ENCODE measurements at places on chromosomes 4 and X.
A peak's percentile ranks its signal among the peaks of the same experiment; 100 is the strongest.

DNA sequence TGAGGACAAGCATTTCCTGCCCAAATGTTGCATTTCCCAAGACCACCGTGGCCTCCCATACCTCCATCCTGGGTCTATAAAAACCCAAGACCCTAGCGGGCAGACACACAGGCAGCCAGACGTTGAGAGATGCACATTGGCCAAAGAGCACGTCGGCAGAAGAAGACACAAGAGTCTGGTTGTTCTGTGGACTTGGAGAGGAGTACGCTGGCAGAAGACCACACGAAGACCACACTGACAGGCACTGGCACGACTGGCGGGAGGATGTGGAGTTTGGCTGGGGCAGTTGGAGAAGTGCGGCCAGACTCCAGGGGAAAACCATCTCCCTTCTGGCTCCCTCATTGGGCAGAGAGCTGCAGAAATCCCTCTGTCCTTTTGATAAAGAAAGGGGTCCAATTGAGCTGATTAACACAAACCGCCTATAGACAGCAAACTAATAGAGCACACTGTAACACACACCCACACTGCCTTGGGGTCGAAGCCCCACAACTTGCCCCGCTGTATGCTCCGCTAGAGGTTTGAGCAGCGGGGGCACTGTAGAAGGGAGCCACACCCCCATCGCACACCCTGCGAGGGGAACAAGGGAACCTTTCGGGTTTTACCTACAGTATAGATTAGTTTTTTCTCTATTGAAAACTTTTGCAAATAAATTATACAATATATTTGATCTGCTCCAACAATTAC is 376.7 kb upstream of the KLHL4 start:
- DNase-seq, result no peak

GRCh38 chr4:25246680-25247611 is 13.1 kb downstream of the PI4K2B start:
- no peak for DNase-seq

- no peak for DNase-seq
These were observed 17.5 kb upstream of the ZNF41 start for GRCh38 chrX:47500554-47500953.

DNA sequence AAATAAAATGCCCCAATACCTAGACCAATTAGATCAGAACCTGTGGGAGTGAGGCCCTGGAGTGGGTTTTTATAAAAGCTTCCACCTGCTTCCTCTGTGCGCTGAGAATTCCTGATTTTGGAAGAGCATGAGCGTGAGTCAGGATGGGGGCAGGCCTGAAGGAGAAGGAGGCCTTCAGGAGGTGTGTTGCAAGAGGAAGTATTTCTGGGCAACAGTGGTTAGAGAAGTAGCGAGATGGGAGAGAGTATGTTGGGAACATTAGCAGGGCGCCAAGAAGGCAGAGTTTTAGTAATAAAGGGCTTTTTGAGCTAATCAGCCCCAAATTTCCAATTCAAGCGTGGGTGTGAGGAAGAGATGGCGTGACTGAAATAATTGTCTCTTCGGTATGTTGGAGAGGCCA is 349.8 kb downstream of the UNC5C start:
- DNase-seq, result no peak

DNA sequence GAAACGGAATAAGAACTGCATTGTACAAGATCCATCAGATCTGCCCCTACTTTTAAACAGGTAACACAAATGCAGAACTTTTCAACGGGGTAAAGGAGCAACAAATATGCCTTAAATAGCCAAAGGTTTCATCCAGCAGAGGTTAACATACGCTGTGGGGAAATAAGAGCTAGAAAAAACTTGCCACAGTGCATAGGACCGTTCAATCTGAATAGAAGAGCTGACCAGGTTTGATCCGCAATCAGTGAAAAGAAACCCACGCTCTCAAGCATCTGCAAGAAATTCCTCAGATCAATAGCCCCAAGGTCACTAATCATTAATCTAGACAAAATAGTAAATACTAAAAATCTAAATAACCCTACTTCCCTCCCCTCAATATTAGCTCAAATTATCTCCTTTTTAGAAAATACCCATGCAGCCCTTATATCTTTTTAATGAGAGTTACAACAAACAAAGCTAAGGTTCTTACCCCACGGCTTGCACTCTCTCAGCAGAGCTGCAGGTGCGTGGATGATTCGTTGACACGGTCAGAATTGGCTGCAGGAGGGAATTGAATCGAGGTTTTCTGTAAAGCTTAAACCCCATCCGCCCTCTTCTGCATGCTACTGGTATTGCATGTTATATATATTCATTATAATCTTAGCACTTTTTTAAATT is at the start of gene TLR10:
Gene TLR10, minus strand, starts transcription at position 539 of the 657 bp plus-strand sequence. CDS start 7,400 bp downstream, outside the sequence.
- peak; percentile 43 for DNase-seq

GRCh38 chrX:9102956-9103355 is 69.0 kb upstream of the FAM9B start:
- DNase-seq, result no peak

- peak; percentile 27 for DNase-seq
These were observed 819.2 kb downstream of the PCDH18 start for GRCh38 chr4:136713140-136713539.

DNA sequence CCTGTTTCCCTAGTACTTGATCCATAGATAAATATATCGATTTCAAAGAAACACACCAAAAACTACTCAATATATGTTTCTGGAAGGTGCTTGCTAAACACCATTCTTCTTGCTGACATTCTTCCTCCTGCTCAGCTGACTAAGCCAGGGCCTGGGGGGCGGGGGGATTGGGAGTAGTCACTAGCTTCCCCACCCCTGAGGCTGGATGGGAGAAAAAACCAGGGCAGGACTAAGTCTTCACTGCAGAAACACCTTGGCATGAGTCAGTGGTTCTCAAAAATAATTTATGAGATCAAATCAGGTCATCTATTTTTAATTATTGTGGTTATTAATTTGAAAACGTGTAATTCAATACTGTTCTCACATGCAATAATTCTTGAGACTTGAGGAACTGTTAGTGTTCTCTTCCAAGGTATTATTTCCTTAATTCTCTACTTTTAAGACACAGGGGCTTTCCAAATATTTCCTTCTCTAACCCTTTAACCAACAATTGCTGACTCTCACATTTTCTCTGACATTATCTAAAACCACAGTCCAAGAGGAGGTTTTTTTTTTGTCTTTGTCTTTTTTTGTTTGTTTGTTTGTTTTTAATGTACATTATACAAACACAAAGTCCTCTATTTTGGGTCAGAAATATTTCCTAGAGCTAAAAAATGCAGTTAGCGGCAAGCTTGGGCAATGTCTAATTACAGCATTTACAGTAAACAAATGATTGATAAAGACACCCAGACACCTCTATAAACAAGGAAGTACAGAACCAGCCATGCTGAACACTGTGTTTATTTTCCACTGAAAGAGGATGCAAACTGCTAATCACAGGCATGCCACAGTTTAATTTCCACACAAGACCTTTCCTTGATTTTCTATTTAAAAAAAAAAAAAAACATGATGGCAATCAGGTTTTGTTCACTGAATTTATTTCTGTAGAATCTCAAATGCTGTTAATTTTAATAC is 120.3 kb upstream of the USP9X start:
- DNase-seq, result peak; percentile 37

GRCh38 chr4:2006956-2007653 is 1.7 kb downstream of the NELFA start:
- no peak for DNase-seq

DNA sequence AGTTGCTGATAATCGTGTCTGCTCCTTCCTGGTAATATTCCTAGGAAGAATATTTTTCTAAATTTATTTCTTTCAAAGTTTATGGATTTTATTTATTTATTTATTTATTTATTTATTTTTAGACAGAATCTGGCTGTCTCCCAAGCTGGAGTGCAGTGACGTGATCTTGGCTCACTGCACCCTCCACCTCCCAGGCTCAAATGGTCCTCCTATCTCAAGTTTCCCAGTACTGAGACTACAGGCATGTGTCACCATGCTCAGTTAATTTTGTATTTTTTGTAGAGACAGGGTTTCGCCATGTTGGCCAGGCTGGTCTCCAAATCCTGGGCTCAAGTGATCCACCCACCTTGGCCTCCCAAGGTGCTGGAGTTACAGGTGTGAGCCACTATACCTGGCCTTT is 48.9 kb downstream of the PDLIM5 start:
- no peak for DNase-seq

DNA sequence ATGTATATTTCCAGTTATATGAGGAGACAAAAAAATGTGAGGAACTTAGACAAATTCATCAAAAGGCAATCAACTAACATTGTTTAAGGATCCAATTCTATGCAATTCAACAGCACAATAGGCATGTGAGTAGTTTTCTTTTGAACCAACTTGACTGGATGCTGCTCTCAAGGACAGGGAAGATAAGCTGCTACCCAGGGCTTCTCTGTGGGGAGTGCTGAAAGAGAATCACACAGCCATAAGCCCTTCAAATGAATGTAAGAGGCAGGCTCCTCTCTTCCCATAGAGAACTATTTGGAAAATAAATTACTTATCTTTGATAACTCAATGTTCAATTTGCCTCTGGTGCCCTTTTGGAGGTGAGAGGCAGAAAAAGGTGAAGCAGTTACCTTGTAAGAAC is 1413.6 kb downstream of the PCDH7 start:
- DNase-seq, result no peak

DNA sequence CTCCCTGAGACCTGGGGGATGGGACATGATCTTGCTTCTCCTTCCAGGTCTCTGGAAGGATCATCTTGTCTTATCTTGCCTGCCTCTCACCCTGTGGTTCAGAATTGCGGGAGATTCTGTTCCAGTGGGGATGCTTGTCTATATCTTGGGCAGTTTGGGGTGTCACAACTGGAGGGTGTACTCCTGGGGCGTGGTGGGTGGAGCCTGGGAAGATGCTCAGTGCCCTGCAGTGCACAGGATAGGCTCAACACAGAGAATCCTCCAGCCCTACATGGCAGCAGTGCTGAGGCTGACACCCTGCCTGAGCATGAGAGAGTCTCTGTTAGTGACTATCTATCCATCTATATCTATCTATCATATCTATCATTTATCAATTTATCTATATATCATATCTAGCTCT is 7.7 kb downstream of the P2RY8 start:
- no peak for DNase-seq

DNA sequence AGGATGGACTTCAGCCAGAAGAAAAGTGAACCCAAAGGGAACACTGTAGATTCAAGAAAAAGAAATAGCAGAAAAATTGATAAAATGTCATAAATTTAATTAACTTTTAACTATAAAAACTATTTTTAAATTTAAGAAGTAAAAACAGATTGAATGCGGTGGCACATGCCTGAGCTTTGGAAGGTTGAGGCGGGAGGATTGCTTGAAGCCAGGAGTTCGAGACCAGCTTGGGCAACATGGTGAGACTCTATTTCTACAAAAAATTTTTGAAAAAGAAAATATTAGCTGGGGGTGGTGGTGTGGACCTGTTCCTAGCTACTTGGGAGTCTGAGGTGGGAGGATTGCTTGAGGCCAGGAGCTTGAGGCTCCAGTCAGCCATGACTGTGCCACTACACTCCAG is 3.0 kb downstream of the FAM184B start:
- DNase-seq, result no peak

- DNase-seq, result peak; percentile 1
These were observed 25.2 kb downstream of the BMX start for GRCh38 chrX:15525664-15526416.

DNA sequence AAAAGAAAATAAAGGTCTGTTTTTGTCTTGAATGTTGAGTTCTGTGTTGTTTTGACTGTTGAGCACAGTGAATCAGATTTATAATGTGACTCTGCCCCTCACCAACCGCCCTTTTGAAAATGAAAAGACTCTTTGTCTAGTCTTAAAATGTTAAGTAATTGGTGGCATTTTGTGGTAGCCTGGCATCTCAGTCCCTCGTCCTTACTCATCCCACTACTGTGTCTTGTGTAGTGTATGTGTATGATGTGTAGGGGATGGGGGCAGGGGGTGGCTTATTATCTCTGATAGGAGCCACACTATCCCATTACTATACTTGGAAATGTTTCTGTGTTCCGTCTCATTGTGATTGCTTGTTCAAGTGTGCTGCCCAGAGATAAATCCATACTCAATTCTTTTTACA is 12.2 kb downstream of the KLHL34 start:
- DNase-seq, result no peak

GRCh38 chrX:109707720-109708119 is 25.3 kb downstream of the ACSL4 start:
- no peak for DNase-seq

GRCh38 chr4:83932750-83933391 is 397.0 kb downstream of the GPAT3 start:
- DNase-seq, result no peak

GRCh38 chr4:89070041-89070440 is 13.1 kb upstream of the FAM13A start:
- DNase-seq, result no peak

DNA sequence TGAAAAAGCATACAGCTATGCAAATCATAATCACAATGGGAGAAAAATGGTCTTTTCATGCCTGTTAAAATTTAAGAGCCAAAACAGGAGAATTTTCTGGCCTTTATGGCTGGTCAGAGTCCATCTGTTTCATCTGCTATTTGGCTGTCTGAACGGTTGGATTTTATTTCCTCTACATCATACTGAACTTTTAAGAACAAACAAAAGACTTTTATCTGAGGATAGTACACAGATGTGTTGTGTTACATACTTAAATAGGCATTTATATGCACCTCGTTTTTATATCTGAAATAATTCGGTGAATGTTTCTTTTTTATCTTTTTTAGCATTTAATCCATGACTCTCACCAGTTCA is 18.0 kb upstream of the WWC2 start:
- DNase-seq, result no peak

DNA sequence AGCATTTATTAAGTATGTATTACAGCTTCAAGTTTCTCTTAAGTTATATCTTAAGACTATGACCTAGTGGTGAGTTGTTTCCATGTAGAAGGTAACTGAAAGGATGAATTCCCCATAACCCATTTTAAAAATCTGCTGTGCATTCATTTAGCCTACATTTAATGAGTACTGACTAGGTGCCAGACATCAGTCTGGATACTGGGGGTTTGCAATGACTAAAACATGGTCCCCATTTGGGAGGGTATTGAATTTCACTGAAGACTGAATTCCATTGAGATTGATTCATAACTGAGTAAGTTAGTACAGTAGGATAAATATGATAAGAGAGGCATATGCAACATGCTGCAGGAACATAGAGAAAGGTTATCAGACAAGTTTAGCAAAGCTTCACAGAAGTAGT is 241.5 kb downstream of the FRAS1 start:
- no peak for DNase-seq

DNA sequence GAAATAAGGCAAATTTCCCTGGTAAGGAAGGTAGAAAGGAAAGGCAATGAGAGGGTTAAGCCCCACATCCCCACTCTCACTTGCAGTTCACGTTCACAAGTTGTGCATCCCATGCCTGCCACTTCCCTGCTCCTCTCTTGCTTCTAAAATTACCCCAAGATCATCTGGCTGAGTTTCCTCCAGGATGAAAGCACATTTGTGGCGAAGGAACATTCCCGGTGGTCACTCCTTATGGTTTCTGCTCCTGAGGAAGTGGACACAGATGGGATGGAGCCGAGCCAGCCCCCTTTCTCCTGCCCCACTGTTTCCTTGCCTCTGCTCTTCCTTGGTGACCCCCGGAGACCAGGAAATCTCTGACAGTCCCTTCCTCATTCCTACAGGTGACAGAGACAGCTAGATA is 37.5 kb downstream of the SPINK2 start:
- DNase-seq, result no peak

- no peak for DNase-seq
These were observed 2.7 kb downstream of the ADGRL3 start for GRCh38 chr4:61202638-61203435.

GRCh38 chrX:153981771-153982533 is 9.4 kb downstream of the TMEM187 start:
- no peak for DNase-seq

GRCh38 chr4:76430519-76431388 is 4.3 kb upstream of the SHROOM3 start:
- DNase-seq, result peak; percentile 68

GRCh38 chr4:8916351-8916885 is 44.8 kb upstream of the HMX1 start:
- no peak for DNase-seq

- no peak for DNase-seq
These were observed 133.6 kb upstream of the MAMLD1 start for GRCh38 chrX:150229481-150229880.
